ENCODE measurements at places on chromosomes 5 and 9. TPM values are rescaled to one million over a fixed set of nuclear protein-coding genes. Genes with fewer than 3 reads are reported as not detected.

The LECT2 gene
- total RNA-seq, result not detected

The TLR4 gene
- total RNA-seq, result 4.1 TPM

The FCHO2 gene
- 11.0 TPM for total RNA-seq

The ADGRV1 gene
- 0.18 TPM for total RNA-seq

The SLC12A2 gene
- 25.0 TPM for total RNA-seq

The LRRC19 gene
- not detected for total RNA-seq

The STX17 gene
- 14.5 TPM for total RNA-seq

The PTPN3 gene
- total RNA-seq, result under 0.01 TPM

The OXCT1 gene
- 31.6 TPM for total RNA-seq

The TMEM174 gene
- not detected for total RNA-seq

The HTR1A gene
- total RNA-seq, result not detected

The TMOD1 gene
- total RNA-seq, result 0.57 TPM

The SV2C gene
- not detected for total RNA-seq

The CCDC152 gene
- 1.6 TPM for total RNA-seq

The PCDHA4 gene
- total RNA-seq, result 0.14 TPM

The PCDHB10 gene
- total RNA-seq, result 0.28 TPM

The COL5A1 gene
- 247 TPM for total RNA-seq

The SVEP1 gene
- total RNA-seq, result 134 TPM

The PKD2L2 gene
- not detected for total RNA-seq

The PCDHAC1 gene
- total RNA-seq, result 0.18 TPM

The RNF224 gene
- not detected for total RNA-seq

The CORO2A gene
- 0.28 TPM for total RNA-seq

The F12 gene
- total RNA-seq, result 0.18 TPM

The SH3PXD2B gene
- total RNA-seq, result 27.2 TPM

The GPR150 gene
- 0.28 TPM for total RNA-seq

The PRSS3 gene
- 28.4 TPM for total RNA-seq

The NCS1 gene
- 60.0 TPM for total RNA-seq

The ALAD gene
- total RNA-seq, result 24.8 TPM

The SLC36A2 gene
- not detected for total RNA-seq

The CDKN2B gene
- total RNA-seq, result 37.2 TPM

The LMBRD2 gene
- 22.6 TPM for total RNA-seq

The PCDHA1 gene
- under 0.01 TPM for total RNA-seq

The SPATA31A3 gene
- not detected for total RNA-seq

The PCDHA6 gene
- 0.55 TPM for total RNA-seq

The PALM2AKAP2 gene
- 9.7 TPM for total RNA-seq

The SLC46A2 gene
- not detected for total RNA-seq

The PPP2R2B gene
- total RNA-seq, result 0.37 TPM

The KIF4B gene
- under 0.01 TPM for total RNA-seq

The TAF11L10 gene
- not detected for total RNA-seq

The SAXO1 gene
- under 0.01 TPM for total RNA-seq

Measured in smooth muscle cell of bladder (primary cell).